Spleen (tissue), 13 donors: ENCODE measurements at places on chromosomes 12 and 14.

DNA sequence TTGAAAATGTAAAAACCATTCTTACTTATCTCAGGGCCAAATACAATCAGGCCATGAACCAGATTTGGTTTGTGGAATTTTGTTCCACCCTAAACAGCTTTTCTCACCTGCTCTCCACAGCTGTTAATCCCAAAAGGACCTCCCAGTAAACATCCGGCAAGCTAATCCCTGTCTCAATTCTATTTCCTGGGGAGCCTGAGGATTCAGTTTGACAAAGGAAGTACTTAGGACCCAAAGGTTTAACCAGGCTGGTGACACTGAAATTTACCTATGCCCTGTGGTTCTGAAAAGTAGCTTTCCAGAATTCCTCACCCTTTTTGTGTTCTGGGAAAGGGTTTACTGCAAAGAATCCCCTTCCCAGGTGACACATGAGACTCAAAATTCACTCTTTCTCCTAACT is 15.0 kb downstream of the CAPZA3 start:
- no peak for DNase-seq

- DNase-seq, result peak; percentile 83
Measured at GRCh38 chr14:67694791-67695393, 672 bp downstream of the RDH11 start.

DNA sequence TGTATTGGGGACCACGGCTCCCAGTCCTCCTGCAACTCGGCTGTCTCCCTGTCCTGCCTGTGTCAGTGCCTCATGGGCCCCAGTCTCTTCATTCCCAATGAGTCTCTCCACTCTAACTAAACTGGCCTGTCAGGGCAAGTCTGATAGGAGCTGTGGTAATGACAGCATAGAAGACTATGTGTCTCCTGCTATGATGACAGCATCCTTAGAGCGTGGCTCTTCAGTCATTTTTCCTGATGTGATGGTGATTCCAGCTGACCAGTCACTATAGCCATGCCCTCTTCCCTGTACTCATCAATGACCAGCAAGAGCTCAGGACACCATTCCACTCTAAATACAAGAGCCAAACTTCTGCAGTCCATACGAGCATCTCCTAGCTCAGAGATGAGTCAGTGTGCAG is 339.8 kb downstream of the PCNX1 start:
- no peak for DNase-seq

DNA sequence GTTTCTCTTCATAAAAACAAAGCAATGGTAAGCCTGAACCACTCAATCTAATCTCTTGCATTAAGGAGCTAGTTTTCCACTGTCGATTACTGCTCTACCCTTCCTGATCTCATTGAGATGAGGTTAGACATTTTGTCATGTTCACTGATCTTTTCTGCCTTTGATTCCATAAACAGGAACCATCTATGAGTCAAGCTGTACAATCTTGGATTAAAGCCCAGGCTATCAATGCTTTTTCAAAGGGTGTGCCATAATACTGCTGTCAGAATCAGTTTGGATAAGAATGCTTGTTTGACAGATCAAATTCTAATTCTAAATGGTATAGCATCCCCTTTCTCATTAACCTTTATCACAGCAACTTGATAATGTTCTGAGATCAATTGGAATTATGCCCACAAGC is 16.1 kb downstream of the GRIP1 start:
- DNase-seq, result no peak

GRCh38 chr12:15280930-15281329 is 41.4 kb upstream of the PTPRO start:
- no peak for DNase-seq

- no peak for DNase-seq
Measured at GRCh38 chr14:71362920-71363584, 455.8 kb downstream of the PCNX1 start.

DNA sequence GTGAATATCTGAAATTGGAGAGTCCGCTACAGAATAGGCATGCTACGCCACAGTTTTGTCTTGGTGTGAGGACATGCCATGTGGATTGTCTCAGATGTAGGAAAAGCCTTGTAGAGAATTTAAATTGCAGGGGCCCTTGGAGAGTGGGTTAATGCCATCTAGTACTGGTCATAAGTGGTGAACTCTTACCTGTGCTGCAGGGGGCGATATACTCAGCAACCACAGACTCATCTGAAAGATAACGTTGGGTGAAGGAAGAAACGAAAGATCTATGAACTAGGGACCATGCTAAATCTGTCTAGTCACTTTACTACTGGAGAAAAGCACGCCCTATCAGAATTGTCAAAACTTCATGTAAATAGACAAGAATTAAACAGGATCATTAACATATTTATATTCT is 33.7 kb upstream of the A2M start:
- no peak for DNase-seq

DNA sequence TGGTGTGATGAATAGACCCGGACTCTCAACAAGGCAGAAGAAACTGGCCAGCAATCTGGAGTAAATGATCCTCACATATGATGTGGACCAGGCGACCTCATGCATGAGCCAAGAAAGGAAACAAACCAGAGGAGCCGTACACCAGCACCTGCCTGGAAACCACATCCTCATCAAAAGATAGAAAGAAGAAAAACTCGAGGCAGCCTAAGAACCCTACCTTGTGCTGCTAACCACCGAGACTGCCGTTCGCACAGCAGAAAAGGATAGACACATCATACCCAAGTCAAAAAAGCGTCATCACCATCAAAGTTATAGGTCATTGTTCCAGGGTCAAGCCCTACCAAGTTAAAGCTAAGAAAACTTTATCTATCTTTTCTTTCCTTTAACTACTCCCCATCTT is 66.7 kb downstream of the RESF1 start:
- DNase-seq, result no peak

DNA sequence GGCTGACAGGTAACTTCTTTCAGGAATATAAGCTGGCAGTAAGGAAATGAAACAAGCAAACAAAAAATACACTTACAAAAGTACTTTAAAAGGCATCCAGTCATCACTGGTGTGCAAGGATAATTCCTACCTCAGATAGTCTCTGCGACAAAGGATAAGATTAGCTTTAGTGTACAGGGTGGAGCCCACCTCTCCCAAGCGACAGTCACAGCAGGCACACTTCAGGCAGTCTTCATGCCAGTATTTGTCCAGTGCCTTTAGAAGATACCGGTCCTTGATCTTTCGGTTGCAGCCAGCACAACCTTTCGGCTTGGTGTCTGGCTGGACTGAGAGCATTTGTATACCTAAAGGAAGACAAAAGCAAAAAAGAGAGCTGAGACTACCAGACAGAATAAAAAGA is 5.4 kb downstream of the LMO3 start:
- no peak for DNase-seq

- DNase-seq, result no peak
Measured at GRCh38 chr12:113788020-113788856, 177.9 kb downstream of the RBM19 start.

GRCh38 chr12:19646599-19646998 is 207.3 kb downstream of the AEBP2 start:
- DNase-seq, result no peak

- no peak for DNase-seq
Measured at GRCh38 chr12:38555620-38556591, 239.3 kb downstream of the ALG10B start.
